Activated naive CD8-positive, alpha-beta T cell treated with anti-CD3 and anti-CD28 coated beads for 36 hours (primary cell): ENCODE measurements at places on chromosomes 6 and 20.

DNA sequence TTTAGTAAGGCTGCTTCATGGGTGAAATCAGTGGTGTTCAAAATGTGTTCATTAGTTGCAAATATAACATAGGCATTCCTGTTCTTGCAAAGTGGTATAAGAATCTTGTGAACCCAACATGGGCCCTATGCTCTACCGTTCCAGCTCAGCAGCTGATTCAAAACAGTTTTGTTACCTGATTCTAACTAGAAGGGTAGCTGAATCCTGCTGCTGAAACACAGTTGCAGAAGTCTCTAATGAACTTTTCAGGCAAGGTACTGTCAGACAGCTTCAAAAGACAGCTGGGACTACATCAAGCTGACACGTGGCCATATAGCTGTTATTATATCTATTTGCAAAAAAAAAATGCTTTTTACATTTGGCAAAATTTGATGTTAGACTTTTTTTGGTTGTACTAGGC lies 22.7 kb downstream of the THEMIS start:
- DNase-seq: no peak

GRCh38 chr6:5028921-5029320 lies 25.1 kb upstream of the RPP40 start:
- no peak for DNase-seq

DNA sequence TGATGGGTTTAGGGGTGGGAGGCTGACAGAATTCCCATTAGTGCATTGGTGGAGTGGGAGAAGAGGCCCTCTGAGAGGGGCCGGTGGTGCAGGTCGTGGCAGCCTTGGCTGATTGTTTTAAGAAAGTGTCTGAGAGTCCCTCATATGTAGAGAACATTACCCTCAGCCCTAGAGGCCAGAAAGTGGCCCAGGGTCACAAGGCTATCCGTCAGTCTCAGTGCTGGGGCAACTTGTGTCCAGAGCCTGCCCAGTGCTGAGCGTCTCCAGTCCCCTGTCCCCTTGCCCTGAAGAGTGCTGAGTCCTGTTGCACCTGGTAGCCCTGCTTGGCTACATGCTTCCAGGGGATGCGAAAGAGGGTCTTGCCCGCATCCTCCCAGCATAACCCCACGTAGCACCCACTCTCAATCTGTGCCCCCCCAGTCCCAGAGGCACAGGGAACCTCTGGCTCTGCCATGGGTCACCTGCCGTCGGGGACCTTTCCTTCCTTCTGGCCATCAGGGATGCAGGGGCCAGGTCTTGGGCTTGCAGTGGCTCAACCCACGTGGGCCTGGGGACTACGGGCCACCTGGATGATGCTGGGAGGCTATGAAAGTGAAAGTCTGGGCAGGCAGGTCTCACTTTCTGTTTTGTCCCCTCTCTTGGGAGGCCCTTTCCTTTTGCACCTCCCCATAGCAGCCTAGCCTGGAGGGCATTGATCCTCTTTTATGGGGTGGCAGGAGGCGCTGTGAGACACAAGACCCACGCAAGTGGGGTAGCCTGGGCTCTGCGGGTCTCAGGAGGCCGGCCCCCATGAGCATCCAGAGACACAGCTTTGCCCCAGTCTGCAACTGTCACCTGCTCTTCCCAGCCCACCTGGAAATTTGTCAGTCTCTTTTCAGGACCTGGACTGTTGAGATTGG lies 12.2 kb downstream of the DUSP15 start:
- DNase-seq: no peak

DNA sequence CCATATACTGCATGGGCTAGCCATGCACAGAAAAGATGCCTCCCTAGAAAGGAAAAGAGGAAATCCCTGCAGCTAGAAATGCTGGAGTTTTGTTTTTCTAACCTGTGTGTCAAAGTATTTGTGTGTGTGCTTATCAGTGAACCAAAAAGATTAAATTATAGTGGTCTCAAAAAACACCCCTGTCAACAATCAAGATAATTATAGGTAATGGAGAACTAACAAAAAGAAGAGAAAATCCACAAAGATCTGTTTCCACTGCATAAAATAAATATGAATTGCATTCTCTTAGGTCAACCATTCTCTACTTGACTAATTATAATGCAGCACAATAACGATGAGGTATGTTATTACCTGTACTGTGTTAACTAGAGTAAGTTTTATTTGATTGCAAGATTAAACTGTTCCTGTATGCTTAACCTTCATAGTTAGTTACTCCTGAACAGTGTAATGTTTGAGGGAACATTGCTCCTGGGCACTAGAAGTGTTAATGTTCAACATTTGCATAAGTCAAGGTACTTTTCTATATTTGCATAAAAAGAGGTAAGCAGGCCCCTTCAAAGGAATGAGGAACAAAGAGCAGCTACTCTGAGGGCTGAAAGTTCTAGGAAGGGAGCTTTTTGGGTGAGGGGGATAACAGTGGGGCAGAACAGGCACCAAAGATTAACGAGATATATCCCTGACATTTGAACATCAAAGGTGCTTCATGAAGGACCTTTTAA lies 212.1 kb downstream of the BTBD9 start:
- no peak for DNase-seq

DNA sequence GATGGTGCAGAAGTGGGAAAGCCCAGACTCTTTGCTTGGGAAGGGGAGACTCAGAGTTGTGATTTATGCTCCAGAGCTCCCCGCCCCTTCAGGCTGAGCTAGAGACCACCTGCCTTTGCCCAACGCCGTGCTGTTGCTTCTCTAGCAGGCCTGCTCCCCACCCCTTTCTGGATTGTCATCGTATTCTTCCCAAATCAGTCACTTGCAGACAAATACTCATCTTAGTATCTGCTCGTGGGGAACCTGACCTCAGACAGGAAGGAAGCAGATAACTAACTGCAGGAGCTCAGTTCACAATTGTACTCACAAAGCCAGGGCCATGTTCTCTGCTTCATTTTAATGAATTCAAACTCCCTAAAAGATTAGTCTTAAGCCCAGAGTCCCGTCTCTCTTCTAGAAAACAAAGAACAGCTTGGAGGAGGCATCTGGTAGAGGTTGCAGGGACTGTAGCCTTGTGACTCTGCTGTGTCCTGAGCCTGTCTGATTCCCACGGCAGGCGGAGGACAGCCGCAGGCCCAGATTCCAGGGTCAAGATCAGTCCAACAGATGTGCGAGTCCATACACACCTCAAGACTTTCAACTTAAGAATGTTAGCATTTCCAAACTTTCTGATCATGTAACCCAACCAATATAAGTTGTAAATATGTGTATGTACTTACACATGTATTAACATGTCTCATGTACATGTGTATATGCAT lies 57.2 kb upstream of the GGTLC1 start:
- no peak for DNase-seq

DNA sequence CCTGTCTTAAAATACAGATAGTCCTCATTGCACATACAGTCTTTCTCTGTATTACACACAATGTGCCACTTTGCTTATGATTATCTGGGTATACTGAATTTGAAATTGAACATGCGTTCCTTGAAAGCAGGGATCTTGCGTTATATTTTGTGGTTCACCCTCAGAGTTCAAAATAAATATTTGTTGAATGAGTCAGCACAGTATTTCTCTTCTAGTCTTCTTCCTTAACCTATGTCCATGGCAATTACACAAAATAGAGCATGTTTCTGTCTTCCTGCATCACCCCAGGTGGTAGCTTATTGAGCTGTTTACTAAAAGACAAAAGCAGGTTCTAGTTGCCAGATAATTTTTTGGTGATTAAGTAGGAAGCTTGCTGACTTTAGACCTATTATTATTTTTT lies 272.9 kb upstream of the FERMT1 start:
- no peak for DNase-seq
